ENCODE measurements at places on chromosomes 6 and 20.
A peak's percentile ranks its signal among the peaks of the same experiment; 100 is the strongest.

DNA sequence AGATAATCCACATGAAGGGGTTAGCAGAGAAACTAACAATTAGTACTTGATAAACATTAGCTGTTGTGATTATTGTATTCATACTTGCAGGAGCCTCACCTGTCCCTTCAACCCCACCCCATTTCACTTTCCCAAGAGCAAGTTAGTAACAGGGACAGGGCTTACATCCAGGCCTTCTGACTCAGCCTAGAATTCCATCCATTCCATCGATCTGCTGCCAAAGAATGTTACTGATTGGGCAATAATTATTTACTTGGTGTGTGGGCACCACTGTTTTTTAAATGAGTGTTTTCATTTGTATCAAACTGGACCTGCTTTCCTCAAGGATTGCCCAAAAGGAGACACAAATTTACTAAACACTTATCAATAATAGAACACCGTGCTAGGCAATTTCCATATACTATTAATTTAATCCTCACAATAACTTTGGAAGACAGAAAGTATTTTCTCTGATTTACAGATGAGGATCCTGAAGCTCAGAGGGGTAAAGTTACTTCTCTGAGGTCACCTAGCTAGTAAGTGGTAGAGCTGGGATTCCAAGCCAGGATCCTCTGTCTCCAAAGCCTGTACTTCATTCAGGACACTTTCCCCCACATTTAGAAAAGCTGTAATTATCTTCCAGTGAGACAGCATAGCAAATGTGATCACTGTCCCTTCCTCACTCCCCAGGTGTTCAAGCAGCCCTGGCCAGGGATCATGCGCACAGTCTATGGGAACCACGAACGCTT lies 32.8 kb downstream of the GSS start:
- DNase-seq = no peak

GRCh38 chr20:2002365-2002764 lies 8.5 kb upstream of the PDYN start:
- no peak for DNase-seq

- no peak for DNase-seq
Observed at GRCh38 chr20:56289652-56290051, 41.1 kb downstream of the MC3R start.

GRCh38 chr20:825710-826421 lies 7.6 kb upstream of the FAM110A start:
- no peak for DNase-seq

GRCh38 chr6:37779111-37779800 lies 40.3 kb upstream of the ZFAND3 start:
- DNase-seq = no peak

- DNase-seq = no peak
Observed at GRCh38 chr6:102398788-102399390, 1005.4 kb downstream of the GRIK2 start.

GRCh38 chr6:119044255-119044654 lies 34.2 kb downstream of the FAM184A start:
- DNase-seq = no peak

DNA sequence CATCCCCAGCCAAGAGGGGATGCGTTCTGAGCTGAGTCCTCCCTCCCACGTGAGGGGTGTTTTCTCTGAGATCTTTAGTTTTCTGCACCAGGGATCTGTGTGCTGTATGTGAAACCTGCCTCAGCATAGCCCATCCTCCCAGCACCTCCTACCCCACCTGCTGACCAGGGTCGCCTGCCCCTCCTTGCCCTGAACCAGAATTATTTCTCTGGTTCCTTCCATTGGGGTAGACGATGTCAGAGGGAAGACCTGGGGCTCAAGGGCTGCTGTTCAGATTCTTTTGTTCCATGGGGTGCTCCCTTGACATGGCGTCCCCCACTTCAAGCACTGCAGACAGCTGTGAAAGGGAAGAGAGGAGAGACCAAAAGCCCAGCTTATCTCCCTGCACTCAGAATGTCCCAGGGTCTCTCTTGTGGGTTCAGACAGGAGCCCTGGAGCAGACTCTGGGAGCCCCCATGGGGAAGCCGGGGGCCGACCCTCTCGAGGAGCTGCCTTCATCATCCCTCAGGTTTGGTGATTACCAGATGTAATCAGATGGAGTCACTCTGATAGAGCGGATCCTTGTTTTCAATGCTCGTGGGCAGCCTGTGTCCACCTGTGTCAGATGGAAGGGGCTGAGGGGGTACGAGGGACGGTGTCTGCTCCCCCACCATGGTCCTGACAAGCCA lies 74.3 kb downstream of the ERMARD start:
- DNase-seq = no peak

- peak; percentile 28 for DNase-seq
Observed at GRCh38 chr6:32973144-32974015, 5.0 kb downstream of the BRD2 start.

GRCh38 chr6:71349976-71350615 lies 61.5 kb downstream of the OGFRL1 start:
- DNase-seq = peak; percentile 15

DNA sequence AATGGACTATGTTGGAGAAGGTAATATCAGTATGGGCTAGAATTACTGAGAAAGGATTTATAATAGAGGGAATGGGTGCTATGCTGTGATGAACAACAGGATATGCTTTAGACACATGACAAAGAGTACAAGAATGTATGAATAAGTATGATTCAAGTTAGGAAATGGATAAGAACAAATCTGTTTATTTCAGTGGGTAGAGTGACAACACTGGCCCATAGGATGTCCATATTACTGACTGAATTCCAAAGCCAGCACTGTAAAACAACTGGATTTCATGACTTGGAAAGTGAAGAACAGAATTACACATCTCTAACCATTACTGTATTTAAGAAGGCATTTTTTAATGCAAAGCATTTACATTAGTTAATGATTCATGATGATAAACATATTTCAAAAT lies 35.9 kb downstream of the EPM2A start:
- no peak for DNase-seq

DNA sequence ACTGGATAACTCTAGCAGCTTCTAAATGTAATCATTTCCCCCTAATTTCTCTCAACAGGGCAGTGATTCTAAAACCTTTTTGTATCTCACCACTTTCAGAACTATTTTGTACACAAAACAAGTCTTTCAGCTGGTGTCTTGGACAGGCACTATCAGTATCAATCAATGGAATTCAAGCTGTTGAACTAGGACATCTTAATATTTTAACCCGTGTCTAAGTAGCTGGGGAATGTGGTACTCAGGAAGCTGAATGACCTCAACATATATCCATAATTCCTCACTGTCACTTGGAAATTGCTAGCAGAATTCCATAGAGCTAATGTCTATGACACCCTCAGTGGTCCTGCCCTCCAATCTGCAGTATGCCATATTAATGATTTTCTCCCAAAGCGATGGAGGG lies 24.5 kb downstream of the ADAT2 start:
- DNase-seq = no peak

DNA sequence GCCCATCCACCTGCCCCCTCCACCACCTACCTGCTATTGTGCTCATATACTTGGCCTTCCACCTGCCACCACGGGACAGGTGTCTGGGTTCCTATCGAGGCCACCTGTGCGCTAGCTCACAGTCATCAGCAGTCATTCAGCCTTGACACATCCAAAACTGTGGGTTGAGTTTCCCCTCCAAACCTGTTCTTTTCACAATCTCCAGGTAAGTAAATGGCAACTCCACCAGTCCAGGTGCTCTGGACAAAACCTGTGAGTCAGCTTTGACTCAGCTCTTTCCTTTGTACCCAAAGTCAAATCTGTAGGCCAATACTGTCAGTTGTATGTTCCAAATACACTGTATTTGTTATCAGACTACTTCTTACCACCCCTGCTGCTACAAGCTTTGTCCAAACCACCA lies 52.6 kb downstream of the SPTLC3 start:
- no peak for DNase-seq

DNA sequence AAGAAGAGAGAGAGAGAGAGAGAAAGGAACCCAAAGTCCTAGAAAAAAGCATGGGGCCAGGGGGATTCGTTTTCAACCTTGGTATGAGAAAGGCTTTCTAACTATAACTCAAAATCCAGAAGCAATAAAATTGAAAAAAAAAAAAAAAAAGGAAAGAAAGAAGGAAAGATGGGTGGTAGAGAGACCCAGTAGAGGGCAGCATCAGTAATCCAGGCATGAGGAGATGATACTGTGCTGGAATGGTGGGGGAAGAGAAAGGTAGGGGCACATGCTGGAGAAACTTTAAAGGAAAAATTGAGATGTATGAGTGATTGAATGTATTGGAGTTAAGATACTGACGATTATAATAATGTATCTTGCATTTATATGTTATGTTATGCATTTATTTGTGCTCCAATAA lies 1040.7 kb upstream of the FLRT3 start:
- no peak for DNase-seq

- DNase-seq = peak; percentile 7
Observed at GRCh38 chr20:51287628-51288413, 254.7 kb downstream of the NFATC2 start.
